ENCODE measurements at places on chromosomes 16 and 17.

- DNase-seq, result no peak
Measured at GRCh38 chr17:2881295-2881694, 85.1 kb downstream of the RAP1GAP2 start.

- no peak for DNase-seq
Measured at GRCh38 chr16:31528523-31529107, 915 bp downstream of the AHSP start.

- DNase-seq, result no peak
Measured at GRCh38 chr16:58128711-58129096, 477 bp downstream of the CFAP20 start.

- DNase-seq, result no peak
Measured at GRCh38 chr17:77901481-77901880, 57.0 kb upstream of the TNRC6C start.

- no peak for DNase-seq
Measured at GRCh38 chr17:41420134-41420533, 4.3 kb downstream of the KRT37 start.

DNA sequence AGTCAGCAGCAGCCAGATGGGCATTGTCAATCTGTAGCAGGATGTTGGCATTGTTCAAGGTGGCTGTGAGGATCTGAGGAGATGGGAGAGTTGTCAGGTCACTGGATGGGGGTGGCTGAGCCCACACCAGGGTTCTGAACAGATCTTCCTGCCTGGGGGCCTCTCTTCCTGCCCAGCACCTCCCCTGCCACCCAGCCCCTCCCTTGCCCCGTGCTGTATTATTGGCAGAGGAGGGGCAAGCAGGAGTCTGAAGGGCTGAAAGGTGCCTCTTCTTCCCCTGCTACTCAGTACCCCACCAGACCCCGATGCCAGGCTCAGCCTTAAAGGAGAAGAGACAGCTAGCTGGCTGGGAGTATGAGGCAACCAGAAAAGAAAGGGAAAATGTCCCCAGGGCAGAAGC lies 93.0 kb downstream of the GOSR1 start:
- no peak for DNase-seq

- DNase-seq, result no peak
Measured at GRCh38 chr17:1186214-1186820, 6.5 kb upstream of the ABR start.

GRCh38 chr16:9053006-9053601 lies 38.3 kb upstream of the HAPSTR1 start:
- DNase-seq, result peak; percentile 72

- DNase-seq, result no peak
Measured at GRCh38 chr16:27760789-27761176, 210.8 kb downstream of the KATNIP start.

DNA sequence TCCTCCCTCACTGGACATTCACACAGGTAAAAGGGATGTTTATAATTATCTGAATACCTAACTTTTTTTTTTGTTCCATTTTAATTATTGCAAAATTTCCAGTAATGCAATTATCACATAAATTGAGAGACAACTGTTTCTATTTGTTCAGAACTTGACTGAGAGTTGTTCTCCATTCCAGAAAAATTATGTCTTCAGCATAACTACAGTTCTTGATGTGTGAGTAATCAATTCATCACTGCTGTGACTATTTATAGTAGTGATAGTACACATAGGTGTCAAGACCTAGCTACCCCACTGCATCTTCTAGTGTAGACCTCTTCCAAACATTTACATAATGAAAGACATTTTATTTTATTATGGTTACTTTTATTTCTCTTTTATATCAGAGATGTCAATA lies 5.8 kb upstream of the TNRC6A start:
- DNase-seq, result no peak

- DNase-seq, result no peak
Measured at GRCh38 chr16:7450440-7450839, 117.8 kb downstream of the RBFOX1 start.

DNA sequence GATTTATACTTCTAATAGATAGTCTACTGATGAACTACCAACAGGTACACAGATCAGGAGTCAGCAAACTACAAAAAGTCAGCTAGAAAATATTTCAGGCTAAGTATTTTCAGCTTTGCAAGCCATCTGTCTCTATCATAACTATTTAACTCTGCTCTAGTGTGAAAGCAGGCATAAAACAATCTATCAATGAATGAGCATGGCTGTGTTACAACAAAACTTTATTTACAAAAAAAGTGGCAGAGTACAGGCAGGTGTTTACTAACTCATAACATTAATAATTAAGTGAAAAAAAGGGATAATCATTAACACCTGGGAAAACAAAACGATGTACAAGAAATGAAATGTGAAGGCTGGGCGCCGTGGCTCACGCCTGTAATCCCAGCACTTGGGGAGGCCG lies 15.8 kb downstream of the MED13 start:
- DNase-seq, result no peak

DNA sequence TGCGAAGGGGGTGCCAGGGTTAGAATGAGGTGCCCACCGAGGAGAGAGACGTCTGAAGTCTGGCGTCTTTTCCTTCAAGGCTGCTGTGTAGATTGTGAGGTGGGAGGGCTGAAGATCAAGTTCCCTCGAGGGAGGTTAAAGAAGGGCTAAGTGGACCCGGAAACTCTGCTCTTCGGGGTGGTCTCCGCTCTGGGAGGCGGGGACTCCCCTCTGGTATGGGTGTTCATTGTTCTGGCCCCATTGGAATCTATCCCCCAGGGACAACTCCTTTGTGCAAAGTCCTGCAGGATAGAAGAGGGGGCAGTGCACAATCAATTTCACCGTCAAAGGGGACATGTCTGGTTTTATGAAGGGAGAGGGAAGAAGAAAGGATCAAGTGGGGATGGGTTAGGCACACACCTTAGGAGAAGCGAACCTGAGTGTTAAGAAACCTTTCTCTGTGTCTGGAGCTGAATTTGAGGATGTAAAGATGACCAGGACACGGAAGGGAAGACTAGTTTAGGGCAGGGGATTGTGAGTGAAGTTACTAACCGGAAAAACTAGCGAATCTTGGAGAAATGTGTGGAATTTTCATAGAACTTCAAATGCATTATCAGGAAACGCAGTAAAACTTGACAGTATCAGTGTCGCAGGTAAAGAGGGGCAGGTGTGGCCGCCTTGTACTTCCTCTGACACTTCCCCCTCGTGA lies 809 bp upstream of the RAB34 start:
- no peak for DNase-seq

All from HTR-8/SVneo (cell line).